ENCODE measurements at places on chromosomes 16 and 17. TPM values are rescaled to one million over a fixed set of nuclear protein-coding genes. Genes with fewer than 3 reads are reported as not detected.

CBX4 gene
- total RNA-seq, result 12.8 TPM

NPIPB9 gene
- total RNA-seq, result 2.5 TPM

CX3CL1 gene
- total RNA-seq, result 5.7 TPM

RTN4RL1 gene
- total RNA-seq, result 3.6 TPM

CCL1 gene
- not detected for total RNA-seq

NOMO2 gene
- total RNA-seq, result 223 TPM

TMEM204 gene
- 2.4 TPM for total RNA-seq

GRCh38 chr17:42372142-42372541 is 16.1 kb downstream of the STAT3 start:
- H3K4me3 ChIP-seq, result no peak overlapping the region
- no peak for DNase-seq
- H3K36me3 ChIP-seq, result no peaks in the 10 kb centered on the region
- H3K27me3 ChIP-seq, result no peaks in the 10 kb centered on the region

DNA sequence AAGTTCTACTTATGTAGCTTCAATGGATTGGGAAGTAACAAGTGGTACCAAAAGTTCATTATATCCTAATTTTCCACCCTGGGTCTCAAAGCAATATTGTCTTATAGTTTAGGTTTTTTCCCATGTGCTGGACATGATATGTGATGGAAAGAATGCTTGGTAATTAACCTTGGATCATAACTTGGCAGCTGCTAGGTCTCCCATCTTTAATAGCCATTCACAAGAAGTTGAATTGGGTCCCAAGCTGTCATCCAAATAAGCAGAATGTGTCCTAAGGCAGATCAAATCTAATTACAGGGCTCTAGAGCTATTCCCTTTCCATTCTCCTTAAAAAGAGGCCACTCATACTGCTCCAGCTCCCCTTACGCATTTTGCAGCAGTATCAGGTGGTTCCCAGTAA is 44.7 kb upstream of the KCNJ16 start:
- no peaks in the 10 kb centered on the region for H3K4me1 ChIP-seq
- no peak for DNase-seq
- no peak overlapping the region for H3K4me3 ChIP-seq
- H3K27ac ChIP-seq, result no peak overlapping the region
- H3K36me3 ChIP-seq, result no peaks in the 10 kb centered on the region
- no peaks in the 10 kb centered on the region for H3K27me3 ChIP-seq

DNA sequence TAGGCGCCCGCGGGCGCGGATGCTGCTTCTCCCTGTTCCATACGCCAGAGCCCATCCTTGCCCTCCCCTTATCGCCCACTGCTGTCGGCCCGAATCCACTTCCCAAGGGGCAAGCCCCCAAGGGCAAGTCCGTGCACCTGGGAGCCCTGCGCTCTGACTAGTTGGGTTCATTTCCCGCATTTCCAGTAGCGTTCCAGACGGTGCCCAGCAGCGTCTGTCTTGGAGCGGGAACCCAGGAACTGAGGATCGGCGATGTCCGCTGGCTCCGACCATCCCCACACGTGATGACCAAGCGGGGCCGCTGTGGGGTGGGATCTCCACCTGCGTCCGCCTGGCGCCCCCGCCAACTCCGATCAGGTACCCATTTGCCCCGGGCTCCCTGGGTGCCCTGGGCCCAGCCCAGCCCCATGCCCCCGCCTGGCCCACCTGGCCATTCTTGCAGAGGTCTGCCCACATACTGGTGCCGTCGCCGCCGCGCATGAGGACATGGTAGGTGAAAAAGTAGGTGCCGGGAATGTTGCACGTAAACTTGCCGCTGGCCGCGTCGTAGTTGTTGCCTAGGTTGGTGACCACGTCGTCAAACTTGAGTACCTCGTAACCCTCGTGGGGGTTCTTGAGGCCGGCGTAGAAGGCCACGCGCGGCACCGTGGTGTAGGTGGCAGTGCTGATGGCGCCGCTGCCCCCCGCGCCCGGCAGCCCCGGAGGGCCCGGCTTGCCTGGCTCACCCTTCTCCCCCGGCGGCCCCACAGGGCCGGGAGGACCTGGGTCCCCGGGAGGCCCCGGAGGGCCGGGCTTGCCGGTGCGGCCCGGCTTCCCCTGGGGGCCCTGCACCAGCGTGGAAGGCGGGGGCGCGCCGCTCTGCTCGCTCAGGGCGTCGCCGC is 837 bp downstream of the C1QL1 start:
- H3K36me3 ChIP-seq, result no peaks in the 10 kb centered on the region
- H3K27me3 ChIP-seq, result peaks cover 3% of the 10 kb centered on the region
- no peak overlapping the region for H3K4me3 ChIP-seq
- DNase-seq, result peak; percentile 65
- H3K4me1 ChIP-seq, result peaks cover 3% of the 10 kb centered on the region

DNA sequence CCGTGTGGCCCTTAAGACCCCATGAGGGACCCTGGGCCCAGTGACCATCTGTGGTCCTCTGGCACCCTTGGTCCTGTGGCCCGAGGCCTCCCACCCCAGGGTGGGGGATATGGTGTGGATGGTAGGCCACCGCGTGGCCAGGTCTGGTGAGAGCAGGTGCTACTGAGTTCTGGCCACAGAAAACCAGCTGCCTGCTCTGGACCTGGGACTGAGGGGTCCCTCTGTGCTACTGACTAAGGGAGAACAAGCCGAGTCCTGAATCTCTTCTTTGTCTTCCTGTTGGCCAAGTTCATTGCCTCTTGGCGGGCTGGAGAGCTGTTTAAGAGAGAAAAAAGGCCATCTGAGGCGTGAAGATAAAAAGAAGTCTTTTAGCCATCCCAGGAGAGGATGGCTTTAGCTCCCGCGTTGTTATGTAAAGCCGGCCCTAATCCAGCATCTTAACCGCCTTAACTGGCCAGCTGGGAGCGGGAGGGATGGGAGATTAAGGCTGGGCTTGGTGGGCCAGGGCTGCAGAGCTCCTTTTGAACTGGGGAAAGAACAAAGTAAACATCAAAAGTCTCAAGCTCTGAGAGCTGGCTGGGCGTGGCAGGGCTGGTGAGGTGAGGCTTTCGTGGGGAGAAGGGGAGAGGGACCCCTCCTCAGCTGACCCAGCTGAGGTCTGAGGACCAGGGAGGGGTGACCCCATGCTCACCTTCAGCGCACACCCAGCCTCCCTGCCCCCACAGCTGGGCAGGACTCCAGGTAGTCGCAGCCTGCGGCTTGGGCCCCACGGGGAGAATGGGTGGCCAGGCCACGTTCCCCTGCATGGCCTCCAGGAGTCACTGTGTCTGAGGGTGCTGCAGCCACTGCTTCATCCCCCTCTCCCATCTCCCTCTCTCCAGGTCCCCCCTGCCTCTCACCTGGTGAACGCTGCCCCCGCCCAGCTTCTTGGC is 62.4 kb downstream of the NKD1 start:
- H3K27ac ChIP-seq, result no peak overlapping the region
- DNase-seq, result peak; percentile 53
- H3K36me3 ChIP-seq, result no peaks in the 10 kb centered on the region
- H3K27me3 ChIP-seq, result no peaks in the 10 kb centered on the region
- no peaks in the 10 kb centered on the region for H3K4me1 ChIP-seq

- no peak overlapping the region for H3K27ac ChIP-seq
- no peaks in the 10 kb centered on the region for H3K27me3 ChIP-seq
- DNase-seq, result no peak
- peaks cover 13% of the 10 kb centered on the region for H3K4me1 ChIP-seq
- H3K36me3 ChIP-seq, result peaks cover 34% of the 10 kb centered on the region
Observed at GRCh38 chr17:57976594-57976993, 11.5 kb downstream of the VEZF1 start.

All from pancreas (tissue), 10 donors.